Thoracic aorta endothelial cell (primary cell): ENCODE measurements at places on chromosomes 3 and 15. TPM values are rescaled to one million over a fixed set of nuclear protein-coding genes. Genes with fewer than 3 reads are reported as not detected.

PROK2 gene
- total RNA-seq: not detected in 2 replicates

STARD9 gene
- total RNA-seq: 13.2 and 15.2 TPM in 2 replicates

LRRC34 gene
- 7.2 and 7.3 TPM in 2 replicates for total RNA-seq

ATP2B2 gene
- not detected in 2 replicates for total RNA-seq

ITGA11 gene
- total RNA-seq: 0.14 and 1.2 TPM in 2 replicates
